ENCODE measurements at places on chromosomes 1 and 21. TPM values are rescaled to one million over a fixed set of nuclear protein-coding genes. Genes with fewer than 3 reads are reported as not detected.

CYYR1 gene
- not detected for total RNA-seq

CDC42BPA gene
- total RNA-seq, result 42.1 TPM

SLC30A2 gene
- not detected for total RNA-seq

CLCNKB gene
- total RNA-seq, result 0.17 TPM

PGBD2 gene
- 6.4 TPM for total RNA-seq

PGLYRP3 gene
- not detected for total RNA-seq

RNU1-4 gene
- total RNA-seq, result 2,114 TPM

TRAF3IP3 gene
- total RNA-seq, result not detected

FALEC gene
- total RNA-seq, result 1.6 TPM

NUF2 gene
- total RNA-seq, result 1.6 TPM

TLCD4 gene
- 0.16 TPM for total RNA-seq

C1orf87 gene
- total RNA-seq, result not detected

ST6GALNAC3 gene
- 0.47 TPM for total RNA-seq

PPFIA4 gene
- 9.4 TPM for total RNA-seq

CHI3L1 gene
- total RNA-seq, result 1.1 TPM

SELENBP1 gene
- 123 TPM for total RNA-seq
